GM06990 (cell line): ENCODE measurements at places on chromosomes 6 and 20.
A peak's percentile ranks its signal among the peaks of the same experiment; 100 is the strongest.

GRCh38 chr6:140636908-140637402, 1262.5 kb upstream of the CITED2 start:
- DNase-seq, result no peak

DNA sequence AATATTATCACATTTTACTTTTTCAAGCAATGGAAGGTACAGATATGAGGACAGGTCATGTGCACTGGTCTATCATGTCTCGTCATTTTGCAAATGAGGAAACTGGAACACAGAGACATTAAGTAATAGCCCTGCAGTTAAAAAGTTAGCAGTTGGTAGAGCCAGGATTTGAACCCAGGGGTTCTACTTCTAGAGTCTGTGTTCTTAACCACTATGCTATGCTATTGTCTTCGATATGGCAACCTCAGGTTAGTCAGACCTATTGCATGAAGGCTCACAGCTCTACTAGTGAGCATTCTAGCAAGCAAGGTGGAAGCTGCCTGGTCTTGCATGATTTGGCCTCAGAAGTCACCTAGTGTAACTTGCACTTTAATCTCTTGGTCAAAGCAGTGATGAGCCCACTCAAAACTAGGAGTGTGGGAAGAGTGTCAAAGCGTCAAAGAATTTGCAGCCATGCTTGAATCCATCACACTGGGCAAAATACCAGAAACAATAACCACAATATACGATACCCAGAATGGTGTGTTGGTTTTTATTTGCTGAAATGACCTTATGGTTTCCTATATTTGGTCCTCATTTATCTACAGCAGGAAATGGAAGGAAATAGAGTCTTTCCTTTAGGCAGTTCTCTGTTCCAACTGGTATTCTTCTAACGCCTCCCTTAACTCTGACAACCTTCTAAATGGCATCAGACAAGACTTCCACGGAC, 20.4 kb upstream of the BMP2 start:
- DNase-seq, result no peak

GRCh38 chr20:3901028-3901705, 12.0 kb downstream of the PANK2 start:
- no peak for DNase-seq

DNA sequence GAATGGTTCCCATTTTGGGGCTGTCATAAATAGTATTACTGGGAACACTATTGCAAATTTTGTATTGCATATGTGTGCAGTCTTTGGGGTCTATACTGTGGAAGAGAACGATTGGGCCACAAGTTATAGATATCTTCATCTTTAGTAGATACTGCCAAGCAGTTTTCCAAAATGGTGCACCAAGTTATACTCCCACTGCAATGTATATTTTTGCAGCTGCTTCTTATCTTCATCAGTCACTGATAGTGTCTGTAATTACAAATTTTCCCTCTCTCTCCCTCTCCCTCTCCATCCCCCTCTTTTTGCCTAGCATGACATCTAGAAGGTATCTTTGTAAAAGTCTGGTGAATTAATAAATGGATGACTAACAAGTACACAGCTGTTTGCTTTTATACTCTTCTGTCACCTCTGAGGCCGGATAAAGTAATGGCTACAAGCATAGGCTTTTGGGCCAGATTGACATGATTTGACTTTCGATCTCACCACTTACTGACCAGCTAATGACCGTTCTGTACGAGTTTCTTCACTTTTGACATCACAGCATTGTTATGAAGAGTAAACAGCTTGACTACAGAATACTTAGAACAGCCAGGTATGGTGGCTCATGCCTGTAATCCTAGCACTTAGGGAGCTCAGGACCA, 113.3 kb upstream of the SLC2A12 start:
- DNase-seq, result no peak

- no peak for DNase-seq
Observed at GRCh38 chr6:37396571-37397180, 36.3 kb upstream of the CMTR1 start.

DNA sequence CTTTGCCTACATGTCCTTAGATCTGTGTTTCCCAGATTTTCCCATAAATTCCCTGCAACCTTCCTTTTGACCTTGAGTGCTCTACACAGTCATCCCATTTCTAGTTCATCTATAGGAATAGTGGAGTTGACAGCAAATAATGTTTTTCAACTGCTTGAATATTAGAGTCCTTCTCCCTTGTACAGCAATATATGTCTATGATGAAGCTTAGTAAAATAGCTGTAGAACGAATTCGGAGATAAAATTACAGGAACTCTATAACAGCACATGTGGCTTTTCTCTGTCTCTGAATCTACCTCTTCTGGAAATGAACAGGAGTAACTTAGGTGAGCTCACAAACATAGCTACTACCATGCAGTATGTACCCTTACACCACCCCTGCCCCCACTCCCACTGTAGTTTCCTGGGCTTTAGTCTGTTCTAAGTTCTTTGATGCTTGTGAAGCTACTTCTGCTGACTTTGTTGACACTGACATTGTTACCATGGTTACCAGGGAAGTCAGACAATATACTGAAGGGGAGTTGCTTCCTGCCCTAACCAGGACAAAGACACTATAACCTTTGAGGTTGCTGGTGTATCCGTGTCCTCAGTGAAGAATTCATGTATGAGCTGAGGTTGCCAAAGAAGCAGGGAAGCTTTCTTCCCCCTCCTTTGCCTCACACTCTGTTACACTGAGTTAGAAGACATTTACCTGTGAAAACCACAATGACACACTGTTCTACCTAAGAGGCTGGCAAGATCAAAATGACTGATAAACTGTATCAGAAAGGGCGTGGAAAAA, 35.8 kb upstream of the SHLD1 start:
- DNase-seq, result peak; percentile 29

DNA sequence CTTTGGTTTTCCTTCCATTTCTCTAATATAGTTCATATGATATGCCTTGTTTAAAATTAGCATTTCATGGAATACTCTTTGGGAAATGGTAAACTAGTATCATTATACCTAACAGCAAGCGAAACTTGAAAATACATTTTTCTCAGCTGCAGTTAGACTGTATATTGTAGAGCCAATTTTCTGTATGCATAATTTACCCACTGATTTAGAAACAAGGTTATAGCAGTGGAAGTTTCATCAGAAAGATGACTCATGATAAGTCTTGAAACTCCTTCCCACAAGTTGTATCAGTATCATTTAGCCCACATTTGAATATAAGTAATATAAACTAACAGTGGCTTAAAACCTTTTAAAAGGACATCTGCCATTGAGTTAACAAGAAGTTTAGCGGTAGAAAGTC, 164.8 kb upstream of the BMP5 start:
- no peak for DNase-seq
